Activated naive CD4-positive, alpha-beta T cell treated with anti-CD3 and anti-CD28 coated beads, Interleukin-2, amount 10 ng/mL, durations not matched to agents 7 days and 5 days (primary cell): ENCODE measurements at places on chromosomes 12 and 14.
A peak's percentile ranks its signal among the peaks of the same experiment; 100 is the strongest.

DNA sequence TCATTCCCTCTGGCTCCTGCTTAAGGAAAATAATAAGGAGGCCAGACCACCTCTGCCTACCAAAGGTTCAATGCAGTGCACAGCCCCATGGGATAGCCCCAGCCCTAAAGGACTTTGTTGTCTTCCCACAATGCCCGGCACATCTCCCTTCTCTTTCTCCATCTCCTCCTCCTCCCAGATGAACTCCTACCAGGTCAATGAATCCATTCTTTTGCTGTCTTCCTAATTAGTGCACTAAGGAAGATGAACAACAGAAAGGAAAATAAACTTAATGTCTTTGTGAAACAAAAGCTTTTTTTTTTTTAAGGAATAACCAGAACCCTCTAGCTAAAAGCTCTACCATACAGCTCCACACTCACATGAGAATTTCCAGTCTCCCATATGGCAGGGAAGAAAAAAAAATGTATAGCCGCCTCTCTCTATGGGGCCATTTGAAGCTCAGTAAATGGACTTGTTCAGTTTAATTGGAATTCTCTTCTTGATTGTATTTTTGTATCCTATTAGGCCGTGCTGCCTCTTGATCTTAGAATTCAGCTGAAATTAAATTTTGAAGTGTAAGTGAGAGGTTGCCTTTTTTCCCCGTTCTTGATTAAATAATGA lies 41.8 kb upstream of the HSPB8 start:
- no peak overlapping the region for H3K4me3 ChIP-seq
- H3K4me1 ChIP-seq = no peaks in the 10 kb centered on the region
- no peaks in the 10 kb centered on the region for H3K27me3 ChIP-seq
- no peak for DNase-seq
- H3K27ac ChIP-seq = no peak overlapping the region
- H3K36me3 ChIP-seq = no peaks in the 10 kb centered on the region

DNA sequence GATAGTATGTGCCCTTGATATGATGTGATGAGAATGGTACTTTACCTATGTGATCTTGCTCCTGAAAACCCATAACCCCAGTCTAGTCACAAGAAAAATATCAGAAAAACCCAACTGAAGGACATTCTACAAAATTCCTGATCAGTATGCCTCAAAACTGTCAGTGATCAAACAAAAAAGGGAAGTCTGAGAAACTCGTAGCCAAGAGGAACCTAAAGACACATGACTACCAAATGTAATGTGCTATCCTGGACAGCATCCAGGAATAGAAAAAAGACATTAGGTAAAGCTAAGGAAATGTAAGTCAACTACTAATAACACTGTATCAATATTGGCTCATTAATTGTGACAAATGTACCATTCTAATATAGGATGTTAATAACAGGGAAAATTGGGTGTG lies 4.1 kb upstream of the WIF1 start:
- no peak overlapping the region for H3K27ac ChIP-seq
- H3K27me3 ChIP-seq = peaks cover 36% of the 10 kb centered on the region
- H3K4me1 ChIP-seq = peaks cover 11% of the 10 kb centered on the region

DNA sequence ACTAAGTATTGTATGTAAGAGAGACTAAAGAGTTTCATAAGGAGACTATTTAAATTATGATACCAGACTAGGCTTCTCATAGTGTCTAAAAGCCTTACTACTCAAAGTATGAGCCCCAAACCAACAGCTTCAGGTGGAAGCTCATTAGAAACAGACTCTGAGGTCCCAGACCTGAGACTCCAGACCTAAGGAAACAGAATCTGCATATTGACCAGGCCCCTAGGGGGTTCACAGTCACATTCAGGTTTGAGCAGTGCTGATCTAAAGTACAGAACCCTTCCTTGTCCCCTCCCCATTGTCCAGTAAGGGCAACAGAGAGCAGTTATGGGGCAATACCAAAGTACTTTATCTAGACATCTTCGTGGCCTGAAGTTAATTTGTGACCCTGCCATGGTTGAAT lies 87.7 kb downstream of the SSPN start:
- no peak overlapping the region for H3K4me3 ChIP-seq
- no peaks in the 10 kb centered on the region for H3K4me1 ChIP-seq
- peaks cover 12% of the 10 kb centered on the region for H3K27me3 ChIP-seq
- H3K27ac ChIP-seq = no peak overlapping the region
- H3K36me3 ChIP-seq = no peaks in the 10 kb centered on the region

GRCh38 chr12:92452763-92453162 lies 250.0 kb upstream of the PLEKHG7 start:
- H3K27me3 ChIP-seq = no peaks in the 10 kb centered on the region
- H3K4me1 ChIP-seq = no peaks in the 10 kb centered on the region
- DNase-seq = no peak
- no peak overlapping the region for H3K4me3 ChIP-seq

GRCh38 chr14:102464846-102465341 lies 44.7 kb downstream of the ANKRD9 start:
- DNase-seq = no peak
- peaks cover 3% of the 10 kb centered on the region for H3K4me1 ChIP-seq
- no peaks in the 10 kb centered on the region for H3K27me3 ChIP-seq
- peaks cover 8% of the 10 kb centered on the region for H3K36me3 ChIP-seq

GRCh38 chr12:68454892-68455291 lies 122.7 kb upstream of the MDM1 start:
- H3K4me1 ChIP-seq = peaks cover 76% of the 10 kb centered on the region
- H3K27me3 ChIP-seq = no peaks in the 10 kb centered on the region
- peak overlapping the region; percentile 82 for H3K27ac ChIP-seq
- H3K4me3 ChIP-seq = peak overlapping the region; percentile 20
- peaks cover 8% of the 10 kb centered on the region for H3K36me3 ChIP-seq
- DNase-seq = no peak
